ENCODE measurements at places on chromosomes 6 and 20.
A peak's percentile ranks its signal among the peaks of the same experiment; 100 is the strongest.

GRCh38 chr20:10172998-10173655, 45.5 kb upstream of the SNAP25 start:
- DNase-seq: no peak

DNA sequence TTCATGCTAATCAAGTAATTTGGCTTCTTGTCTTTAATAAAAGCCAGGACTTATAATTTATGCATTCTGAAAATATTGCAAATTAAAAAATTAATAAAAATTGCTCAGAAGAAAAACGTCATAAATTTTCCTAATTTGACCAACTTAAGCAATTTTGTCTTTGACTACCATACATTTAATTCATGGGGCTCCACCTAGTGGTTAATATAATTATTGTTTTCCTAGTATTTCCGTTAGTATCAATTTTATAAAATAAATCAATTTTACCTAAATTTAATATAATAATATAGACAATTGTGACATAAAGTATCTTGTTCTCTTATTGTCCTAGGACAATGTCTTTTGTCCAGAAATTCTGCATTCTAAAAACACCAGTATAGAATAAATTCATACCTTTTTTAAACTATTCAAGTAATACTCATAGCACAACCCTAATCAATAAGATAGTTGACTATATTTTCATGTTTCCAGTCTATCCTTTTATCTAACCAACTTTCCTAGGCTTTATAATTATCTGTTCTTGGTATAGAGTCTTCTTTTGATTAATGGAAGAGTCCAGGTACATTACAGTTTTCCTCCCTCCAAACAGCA, 319.9 kb downstream of the TRDN start:
- DNase-seq: no peak

- DNase-seq: peak; percentile 5
Observed at GRCh38 chr20:4973330-4974097, 27.8 kb downstream of the SLC23A2 start.

GRCh38 chr6:51528556-51528955, 558.9 kb downstream of the PKHD1 start:
- DNase-seq: no peak

DNA sequence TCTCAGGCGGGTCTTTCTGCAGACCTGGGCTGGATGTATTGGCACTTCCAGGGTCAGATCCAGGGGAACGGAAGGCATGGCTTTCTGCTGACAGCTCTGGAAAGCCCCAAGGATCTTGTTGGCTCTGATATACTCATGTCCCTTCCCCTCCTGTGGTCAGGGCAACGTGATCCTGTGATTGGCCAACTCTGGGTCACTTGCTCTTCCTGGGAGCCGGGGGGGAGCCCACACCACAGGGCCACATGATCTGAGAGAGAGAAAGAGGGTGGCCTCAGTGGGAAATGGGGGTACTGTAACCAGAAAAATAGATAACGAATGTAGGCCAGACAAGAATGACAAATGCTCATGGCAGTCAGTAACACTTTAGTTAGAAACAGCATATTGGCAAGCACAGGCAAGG, 223.0 kb downstream of the NFATC2 start:
- no peak for DNase-seq

DNA sequence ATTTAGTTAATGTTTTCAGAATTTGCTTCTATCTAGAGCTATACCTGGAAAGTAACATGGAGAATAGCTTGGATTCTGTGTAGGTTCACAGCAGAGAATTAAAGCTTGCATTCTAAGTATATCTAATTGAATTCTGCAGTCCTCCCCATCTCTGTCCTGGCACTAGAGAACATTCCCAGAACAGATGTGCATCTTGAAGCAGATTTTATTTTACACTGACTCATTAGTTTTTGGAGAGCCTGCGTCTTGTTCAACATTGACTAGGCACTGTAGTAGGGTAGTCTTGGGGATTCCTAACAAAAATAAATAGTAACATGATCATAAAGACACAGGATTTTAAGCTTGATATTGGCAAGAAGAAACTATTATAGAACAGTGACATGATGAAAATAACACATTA, 36.2 kb upstream of the BAG2 start:
- DNase-seq: no peak

DNA sequence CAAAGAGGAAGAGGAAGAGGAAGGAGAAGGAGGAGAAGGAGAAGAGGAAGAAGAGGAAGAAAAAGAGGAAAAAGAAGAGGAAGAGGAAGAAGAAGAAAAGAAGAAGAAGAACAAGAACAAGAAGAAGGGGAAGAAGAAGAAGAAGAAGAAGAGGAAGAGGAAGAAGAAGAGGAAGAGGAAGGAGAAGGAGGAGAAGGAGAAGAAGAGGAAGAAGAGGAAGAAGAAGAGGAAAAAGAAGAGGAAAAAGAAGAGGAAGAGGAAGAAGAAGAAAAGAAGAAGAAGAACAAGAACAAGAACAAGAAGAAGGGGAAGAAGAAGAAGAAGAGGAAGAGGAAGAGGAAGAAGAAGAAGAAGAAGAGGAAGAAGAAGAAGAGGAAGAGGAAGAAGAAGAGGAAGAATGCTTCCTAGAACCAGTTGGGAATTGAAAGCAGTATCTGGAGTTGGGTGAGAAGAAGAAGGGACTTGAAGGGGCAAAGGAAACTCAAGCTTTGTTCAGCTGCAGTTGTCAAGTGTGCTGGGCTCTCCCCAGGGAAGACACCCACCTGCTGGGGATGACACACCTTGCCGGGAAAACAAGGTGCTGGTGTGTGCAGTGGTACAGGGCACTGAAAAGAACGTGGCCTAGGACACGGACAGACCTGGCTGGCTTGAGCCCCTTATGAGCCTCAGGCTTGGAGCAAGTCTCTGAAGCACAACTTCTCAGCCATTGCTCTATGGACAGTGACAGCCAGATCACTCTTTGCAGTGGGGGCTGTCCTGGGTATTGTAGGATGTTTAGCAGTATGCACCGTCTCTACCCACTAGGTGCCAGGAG, 30.1 kb upstream of the ARFGEF2 start:
- DNase-seq: no peak

GRCh38 chr20:49310705-49311104, 32.8 kb upstream of the ZNFX1 start:
- DNase-seq: no peak

DNA sequence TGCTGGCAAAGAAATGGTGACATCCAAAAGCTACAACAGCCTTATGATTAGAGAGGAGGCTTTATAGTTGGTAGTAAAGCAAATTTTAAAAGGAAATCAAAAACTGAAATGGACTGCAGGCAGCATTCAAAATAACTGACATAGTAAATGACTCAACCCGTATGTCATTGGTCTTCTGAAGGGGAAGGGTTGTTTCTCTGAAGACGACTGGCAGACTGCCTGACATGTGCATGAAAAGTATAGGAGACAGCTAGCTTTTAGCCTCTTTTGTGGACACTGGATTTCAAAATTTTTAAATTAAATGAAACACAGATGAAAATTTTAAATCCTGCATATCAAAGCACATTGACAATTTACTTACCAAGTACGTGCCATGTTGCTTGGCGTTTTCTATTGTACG, 90.7 kb downstream of the TRMT6 start:
- DNase-seq: no peak

GRCh38 chr6:28357036-28357435, 7.3 kb downstream of the ZKSCAN3 start:
- DNase-seq: no peak

- no peak for DNase-seq
Observed at GRCh38 chr6:21024616-21025015, 490.4 kb downstream of the CDKAL1 start.

DNA sequence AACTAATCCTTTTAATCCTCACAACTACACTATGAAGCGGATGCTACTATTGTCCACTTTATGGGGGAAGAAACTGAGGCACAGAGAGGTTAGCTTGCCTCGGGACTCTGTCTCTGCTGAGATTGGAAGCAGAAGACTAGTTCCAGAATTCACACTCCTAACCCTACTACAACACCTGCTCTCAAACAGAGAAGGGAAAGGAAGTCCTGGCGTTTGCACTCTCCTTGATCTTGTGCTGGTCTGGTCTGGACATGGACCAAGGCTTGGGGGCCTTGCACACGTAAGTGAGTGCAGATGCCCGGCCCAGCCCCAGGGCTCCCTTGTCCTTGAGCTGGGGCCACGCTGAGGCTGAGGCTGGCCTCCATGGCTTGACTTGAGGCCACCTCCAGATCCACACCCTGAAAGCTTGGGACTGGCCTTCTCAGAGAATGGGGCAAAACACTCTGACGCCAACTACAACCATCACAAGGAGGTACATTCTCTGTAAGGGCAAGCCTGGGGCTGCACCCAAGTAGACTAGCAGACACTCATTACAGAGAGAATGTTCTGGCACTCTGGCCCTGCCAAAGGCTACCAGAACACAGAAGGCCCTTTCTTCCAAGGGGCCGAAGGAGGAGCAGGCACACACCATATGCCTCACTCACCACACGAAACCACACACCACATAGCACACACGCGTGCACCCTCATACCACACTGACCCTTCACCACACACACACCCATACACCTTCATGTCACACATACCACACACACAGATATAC, 33.3 kb upstream of the EZR start:
- no peak for DNase-seq

- DNase-seq: no peak
Observed at GRCh38 chr6:12472601-12473038, 182.5 kb downstream of the EDN1 start.

DNA sequence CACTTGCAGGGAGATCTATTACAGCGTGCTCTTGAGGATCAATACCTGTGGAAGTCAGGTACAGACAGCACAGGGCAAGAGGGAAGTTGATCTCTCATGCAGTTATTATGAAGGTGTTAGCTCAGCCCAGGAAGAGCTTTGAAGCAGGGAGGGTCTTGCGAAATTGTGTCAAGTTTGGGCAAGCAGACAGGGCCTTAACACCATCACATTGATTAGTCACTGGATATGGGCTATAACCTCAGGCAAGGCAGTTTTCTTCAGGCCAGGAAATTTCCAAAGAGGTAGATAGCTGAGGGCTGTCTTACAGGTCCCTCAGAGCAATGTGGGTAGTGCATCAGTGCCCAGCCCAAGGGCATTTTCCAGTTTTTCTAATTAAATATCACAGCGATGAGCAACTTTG, 643.8 kb downstream of the DHX35 start:
- DNase-seq: no peak

DNA sequence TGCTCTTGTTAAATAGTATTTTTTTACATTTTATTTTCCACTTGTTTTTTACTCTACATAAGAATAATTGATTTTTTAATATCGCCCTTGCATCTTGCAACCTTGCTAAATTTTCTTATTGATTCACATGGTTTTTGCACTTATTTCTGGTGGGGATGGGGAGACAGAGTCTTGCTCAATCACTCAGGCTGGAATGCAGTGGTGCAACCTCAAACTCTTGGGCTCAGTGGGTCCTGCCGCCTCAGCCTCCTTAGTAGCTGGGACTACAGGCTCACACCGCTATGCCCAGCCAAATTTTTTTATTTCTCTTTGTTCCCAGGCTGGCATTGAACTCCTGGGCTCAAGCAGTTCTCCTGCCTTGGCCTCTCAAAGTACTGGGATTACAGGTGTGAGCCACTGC, 30.3 kb downstream of the LIN28B start:
- DNase-seq: no peak

GRCh38 chr6:14477559-14477958, 360.0 kb downstream of the CD83 start:
- no peak for DNase-seq

GRCh38 chr6:125123468-125124048, 30.0 kb upstream of the TPD52L1 start:
- DNase-seq: no peak

DNA sequence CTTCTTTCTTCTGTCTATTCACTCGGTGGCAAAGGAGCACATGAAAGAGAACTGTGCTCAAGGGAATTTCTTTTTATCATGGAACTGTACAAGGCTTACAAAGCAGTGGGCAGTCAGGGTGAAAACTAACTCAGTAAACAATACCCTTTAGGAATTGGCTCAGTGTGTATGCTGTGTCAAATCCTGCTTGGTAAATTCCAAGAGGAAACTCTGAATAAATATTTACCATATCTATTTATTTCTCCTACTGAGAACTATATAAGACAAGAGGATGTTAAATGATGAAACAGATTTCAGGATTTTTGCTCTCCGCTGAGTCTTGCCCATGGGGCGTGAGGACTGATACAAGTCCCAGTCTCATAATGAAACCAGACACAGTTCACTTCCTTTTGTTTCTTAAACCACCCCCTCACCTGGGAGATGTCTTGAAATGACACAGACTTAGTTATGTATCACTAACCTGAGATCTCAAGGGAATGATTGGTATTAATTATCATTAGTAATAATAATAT, 188.8 kb downstream of the BACH2 start:
- DNase-seq: peak; percentile 18

DNA sequence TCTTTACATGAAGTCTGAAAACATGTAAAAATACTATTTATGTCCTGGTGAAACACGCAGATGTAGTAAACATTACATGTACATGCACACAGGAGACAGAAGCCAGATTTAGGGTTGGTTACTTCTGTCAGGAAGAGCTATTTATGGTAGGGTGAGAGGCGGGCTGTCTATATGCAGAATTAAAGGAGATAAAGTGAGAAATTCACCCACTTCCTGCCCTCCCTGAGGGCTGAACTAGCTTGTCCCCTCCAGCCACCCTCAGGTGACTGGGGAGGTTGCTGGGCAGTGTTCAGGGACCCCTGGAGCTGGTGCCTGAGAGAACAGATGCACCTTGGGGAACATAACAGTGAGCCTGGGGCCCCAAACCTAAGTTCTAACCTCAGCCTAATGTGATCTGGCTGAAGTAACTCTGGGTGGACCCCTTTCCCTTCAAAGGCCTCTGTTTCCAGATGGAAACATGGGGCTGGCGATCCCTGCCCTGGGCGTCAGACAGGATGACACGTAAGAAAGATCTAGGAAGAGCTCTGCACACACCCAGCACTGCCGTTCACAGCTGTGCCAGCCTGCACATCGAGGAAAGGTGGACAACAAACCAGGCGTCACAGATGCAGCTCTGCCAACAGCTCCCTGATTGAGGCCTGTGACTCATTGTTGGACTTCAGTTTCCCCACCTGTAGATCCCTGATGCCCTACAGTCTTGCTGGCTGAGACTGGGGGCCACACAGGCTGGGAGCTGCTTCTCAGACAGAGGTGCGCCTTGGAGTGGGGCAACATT, 1.3 kb downstream of the PI16 start:
- no peak for DNase-seq

DNA sequence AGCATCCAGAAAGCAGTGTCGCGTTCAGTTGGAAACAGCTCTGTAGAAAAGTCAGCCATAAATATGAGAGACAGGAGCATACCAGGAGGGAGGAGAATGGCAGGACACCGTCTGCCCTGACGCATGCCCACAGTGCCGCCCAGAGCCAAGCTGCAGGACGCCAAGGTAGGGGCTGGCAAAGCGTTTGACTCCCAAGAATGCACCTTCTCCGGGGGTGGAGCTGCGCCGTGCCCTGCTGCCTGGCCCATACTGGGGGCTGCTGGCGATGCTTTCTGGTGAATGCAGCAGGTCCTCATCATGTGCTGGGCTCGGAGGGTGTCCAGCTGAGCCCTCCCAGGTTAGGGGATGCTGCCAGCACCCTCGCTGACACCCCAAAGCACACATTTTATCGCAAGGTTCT, 349.8 kb downstream of the CDH4 start:
- DNase-seq: no peak

- DNase-seq: no peak
Observed at GRCh38 chr6:163309491-163310026, 105.0 kb upstream of the QKI start.

DNA sequence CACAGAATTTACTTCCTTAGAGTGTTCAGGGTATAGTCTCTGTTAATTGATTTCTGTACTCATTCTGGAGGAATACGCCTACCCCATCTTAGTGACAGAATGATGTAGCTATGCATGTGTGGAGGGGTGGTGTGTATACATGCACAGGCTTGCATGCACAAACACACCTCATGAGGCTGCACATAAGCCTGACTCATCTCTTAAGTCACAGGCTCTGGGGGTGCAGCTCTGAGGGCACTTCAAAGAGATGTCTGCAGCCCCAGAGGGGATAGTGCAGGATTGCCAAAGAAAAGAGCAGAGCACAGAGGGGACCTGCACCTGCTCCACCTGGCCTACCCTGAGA, 24.6 kb downstream of the TBX18 start:
- no peak for DNase-seq

Data from activated CD4-positive, alpha-beta T cell treated with anti-CD3 and anti-CD28 coated beads, Interleukin-2, amount 50 U/mL, for 4 hours (primary cell).